ENCODE measurements at places on chromosomes 11 and 22.

DNA sequence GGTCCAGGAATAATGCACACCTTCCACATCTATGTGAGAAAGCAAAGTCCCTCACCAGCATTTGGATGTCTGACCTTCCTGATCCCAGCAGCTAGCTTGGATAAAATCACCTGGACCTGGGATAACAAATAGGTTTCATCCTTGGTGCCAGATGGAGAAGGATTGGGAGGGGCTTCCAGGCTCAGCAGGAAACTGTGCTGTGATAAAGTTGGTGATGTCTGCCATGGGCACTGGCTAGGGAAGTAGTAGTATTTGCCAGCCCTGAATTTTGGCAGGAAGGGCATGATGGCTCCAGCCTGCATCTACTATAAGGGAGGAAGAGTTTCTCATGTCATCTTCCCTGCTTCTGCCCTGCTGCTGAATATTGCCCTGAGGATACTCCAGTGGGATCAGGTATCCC is 37.5 kb downstream of the C11orf91 start:
- DNase-seq: no peak

DNA sequence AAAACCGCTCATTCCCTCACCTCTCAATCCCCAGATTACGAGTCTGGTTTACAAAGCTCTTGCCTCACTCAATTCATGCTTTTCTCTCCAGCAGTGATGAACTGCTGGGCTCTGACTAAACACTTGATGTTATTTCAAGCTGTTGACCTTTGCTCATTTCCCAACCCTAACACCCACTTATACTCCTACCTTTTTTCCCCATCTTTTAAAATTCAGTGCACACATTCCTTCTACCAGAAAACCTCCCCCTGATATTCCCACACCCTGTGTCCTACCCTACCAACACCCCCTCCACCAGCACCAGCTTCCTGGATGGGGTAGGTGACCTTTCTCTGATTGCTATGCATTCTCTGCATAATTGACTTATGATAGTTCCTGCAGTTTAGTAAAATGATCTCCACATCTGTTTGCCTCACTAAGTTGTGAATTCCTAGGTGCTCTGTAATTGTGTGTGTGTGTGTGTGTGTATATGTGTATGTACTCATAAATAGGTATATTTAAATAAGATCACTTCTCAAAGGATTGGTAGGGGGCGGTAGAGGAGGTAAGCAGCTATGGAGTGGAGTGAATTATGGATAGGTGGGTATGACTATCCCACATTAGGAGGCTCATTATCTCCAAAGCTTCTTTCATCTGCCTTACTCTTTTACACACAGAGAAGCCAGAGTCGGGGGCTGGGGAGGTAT is 842 bp downstream of the HEPACAM start:
- no peak for DNase-seq

DNA sequence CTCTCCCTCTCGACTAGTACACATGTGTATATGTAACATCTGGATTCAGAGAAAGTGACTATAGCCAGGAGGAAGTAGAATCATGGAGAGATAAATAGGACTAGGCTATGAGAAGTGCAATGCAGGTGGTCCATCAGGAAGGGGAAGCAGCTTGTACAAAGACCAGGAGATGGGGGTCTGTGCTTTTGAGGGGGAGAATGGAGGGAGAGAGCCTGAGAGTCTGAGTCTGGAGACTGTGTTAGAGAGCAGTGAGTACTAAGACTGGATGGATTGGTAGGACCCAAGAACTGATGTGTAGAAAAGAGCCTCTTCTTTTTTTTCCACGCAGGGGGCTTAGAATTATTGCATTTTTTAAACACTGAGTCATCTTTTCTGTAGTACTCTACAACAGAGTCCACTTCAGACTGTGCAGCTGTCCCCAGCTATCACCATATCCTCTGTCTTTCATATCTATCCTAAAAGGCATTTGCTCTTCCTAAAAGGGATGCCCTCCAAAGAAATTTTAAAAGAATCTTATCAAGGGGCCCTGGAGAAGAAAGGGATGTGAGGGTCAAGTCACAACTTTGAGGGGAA is 80.4 kb downstream of the BDNF start:
- DNase-seq: no peak

DNA sequence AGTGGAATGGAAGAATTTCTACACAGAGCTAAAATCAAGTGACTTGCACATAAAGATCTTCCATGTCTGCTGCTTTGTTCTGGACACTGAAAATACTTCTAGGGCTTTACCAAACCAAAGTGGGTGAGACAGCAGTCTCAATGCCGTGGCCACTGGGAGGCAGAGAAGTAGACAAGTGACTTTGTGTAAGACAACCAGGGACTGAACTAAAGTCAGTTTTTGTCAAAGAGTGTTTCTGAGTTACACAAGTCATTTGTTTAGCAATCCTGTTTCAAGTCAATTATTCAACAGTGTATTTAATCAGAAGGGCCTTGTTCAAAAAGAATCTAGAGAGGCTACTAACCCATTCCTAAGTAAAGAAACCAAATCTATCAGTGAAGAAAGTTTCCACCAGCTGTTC is 46.6 kb downstream of the TCP11L1 start:
- no peak for DNase-seq

GRCh38 chr22:29310065-29310862 is 3.8 kb downstream of the GAS2L1 start:
- DNase-seq: no peak
